ENCODE measurements at places on chromosomes 1 and 21.
A peak's percentile ranks its signal among the peaks of the same experiment; 100 is the strongest.

DNA sequence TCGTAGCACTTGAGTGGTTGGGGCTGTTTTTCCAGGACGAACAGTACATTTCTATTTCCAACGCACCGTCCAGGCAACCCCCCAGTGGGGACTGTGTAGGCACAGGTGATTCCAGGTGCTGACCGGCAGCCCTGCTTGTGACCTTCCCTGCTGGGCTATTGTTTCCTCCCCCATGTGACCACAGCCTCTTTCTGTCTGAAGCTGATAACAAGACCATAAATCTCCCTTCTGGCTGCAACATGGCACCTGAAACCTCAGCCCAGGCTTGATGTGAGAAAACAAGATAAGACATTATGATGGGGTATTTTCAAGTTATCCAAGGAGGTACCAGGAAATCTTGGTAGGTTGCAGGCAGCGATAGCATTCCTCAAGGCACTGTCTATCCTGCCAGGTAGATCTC, 48.2 kb downstream of the HLX start:
- DNase-seq: no peak

- no peak for DNase-seq
Observed at GRCh38 chr1:37493336-37494098, 19.1 kb downstream of the ZC3H12A start.

DNA sequence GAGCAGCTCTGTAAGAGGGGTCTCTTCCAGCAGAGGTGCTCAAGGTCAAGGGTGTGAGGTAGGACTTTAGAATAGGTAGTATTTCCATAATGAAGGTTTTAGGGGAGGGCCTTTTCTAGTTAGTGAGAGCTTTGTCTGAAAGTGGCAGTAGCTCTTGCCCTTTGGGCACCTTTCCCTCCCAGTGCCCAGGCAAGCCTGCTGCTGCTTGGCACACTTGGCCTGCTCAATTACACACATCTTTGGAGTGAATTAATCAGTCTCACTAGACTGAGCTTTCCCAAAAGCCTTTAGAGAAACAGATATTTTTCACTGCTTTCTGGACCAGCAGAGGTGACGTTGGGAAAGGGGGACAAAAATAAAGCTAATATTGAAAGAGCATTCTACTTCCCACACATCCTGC, 48.0 kb downstream of the MAB21L3 start:
- DNase-seq: no peak

DNA sequence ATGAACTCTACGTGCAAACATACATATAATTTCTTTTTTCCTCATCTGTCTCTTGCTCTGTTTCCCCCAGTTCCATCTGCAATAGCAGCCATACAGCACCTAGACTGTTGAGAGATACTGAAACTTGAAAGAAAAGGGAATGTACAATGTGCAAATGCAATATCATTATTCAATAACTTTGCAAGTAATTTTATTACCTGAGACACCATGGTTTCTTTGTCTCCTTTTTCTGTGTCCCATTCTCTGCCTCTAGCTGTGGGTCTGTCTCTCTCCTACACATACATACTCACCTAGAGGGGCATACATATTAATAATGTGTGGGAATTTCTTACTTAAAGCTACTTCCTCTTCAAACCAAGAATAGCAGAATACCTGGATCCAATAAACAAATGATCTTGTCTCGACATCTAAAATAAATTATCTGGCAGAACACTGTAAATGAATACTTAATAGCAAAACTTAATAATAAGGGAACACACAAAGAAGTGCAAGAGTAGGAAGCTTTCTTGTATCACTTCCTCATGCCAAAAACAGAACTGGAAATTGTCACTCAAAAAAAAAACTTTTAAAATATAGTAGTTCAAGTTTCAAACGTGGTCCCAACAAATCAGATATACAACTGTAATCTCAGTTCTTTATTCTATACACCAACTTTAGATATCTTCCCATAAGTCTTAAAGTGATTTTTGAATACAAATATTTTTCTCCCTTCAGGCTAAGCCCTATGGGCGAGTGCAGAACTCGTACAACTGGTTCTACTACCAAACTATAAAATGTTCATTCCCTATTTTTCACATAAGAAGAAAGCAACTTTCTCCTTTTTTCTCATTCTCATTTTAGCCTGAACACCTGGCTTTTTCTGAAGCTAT, 194.6 kb downstream of the NRIP1 start:
- no peak for DNase-seq

GRCh38 chr1:11441211-11441952, 37.6 kb upstream of the DISP3 start:
- no peak for DNase-seq

DNA sequence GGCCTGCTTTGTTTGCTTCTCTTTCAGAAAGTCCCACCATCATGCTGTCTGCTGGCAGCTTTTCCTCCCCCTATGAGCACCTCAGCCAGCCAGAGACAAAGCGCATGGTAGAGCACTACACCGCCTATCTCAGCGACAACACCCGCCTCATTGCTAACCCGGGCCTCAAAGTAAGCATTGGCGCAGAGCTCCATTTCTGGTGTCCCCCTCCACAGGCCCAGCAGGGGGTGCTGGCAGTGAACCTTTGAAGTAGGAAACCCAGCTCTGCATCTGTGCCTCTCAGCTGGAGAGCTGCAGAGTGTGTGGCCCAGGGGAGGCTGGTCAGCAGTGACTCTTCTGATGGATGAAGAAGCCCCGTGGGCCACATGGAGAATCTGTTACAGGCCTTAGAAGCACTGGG, 81.2 kb upstream of the RAVER2 start:
- no peak for DNase-seq

- peak; percentile 88 for DNase-seq
Observed at GRCh38 chr1:205658943-205659581, 21.2 kb downstream of the SLC45A3 start.

DNA sequence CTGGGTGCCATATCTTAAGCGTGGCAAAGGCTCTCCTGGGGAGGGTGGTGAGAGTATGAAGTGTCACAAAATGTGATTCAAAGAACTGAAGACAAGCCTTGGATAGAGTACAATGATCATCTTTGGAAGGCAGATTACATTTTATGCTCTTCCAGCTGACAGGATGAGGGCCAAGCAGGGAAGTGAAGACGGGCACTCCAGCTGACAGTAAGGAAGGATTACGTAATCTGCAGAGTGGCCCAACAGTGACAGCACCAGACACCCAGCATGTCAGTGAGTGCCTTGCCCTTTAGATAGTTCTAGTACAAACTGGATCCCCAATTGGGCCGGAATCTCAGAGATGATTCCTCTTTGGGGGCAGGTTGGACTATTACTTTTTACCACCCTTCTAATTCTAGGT, 52.7 kb downstream of the UBE2T start:
- no peak for DNase-seq

DNA sequence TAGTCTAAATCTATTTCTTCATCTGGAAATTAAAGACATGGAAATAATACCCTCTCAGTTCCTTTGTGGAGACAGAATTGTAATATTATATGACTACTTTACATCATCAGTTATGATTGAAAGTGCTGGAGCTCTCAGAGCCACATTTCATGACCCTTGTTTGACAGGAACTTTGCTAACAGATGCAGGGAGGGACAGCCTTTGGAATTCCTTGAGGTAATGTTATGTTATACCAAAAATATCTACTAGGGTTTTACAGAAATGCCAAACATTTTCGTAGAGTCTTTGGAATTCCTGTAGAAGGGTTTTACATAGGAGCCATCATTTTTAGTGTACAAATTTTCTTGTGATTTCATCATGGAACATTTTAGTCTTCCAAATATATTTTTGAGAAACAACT, 57.4 kb upstream of the ADAMTS5 start:
- DNase-seq: peak; percentile 32

DNA sequence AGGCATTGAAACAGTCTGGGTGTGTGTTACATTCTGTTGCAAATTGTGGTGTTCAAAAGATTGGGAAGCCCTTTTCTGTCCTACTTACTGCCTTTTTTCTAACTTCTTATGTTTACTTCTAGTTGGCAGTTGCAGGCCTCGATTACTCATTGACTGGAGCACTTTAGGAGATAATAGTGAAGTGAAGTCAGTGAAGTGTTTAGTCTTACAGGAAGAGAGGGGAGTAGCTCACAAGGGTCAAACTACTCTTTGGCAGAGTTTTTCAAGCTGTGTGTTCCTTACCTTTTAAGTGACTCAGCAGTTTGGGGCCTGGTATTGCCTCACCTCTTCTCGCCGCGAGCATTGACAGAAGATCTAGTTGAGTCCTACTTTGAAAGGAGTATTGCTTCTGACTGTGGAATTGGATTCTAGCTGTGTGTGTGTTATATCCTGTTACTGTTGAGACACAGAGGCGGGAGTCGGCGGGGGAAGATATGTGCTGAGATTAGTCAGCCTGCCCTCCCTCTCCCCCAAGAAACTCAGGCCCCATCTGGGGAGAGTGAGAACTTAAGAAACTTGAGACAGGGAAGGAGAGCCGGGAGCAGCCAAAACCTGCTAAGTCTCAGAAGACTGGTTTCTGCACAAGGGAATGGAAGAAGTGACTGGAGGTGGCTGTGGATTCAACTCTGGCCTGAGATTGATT, 19.3 kb downstream of the AHCYL1 start:
- peak; percentile 73 for DNase-seq

DNA sequence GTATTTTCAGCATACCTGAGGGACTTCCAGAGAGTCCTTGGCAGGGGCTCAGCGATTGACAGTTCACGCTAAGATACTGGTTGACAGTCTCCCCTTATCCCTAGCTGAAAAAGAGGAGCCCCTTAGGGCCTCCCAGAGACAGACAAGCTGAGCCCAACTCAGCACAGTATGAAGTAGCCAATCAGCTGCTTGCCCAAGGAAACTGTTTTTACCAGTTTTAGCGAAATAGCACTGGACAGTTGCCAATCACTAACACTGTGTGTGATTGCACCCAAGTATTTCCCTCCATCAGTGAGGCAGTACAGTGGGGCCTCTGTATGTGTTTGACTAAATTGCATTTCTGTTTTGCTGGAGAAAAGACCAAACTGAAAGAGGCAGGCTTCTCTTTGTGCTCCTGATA, 27.0 kb downstream of the KHDRBS1 start:
- DNase-seq: peak; percentile 39

GRCh38 chr1:155174324-155175280, 953 bp downstream of the TRIM46 start:
- DNase-seq: peak; percentile 48

DNA sequence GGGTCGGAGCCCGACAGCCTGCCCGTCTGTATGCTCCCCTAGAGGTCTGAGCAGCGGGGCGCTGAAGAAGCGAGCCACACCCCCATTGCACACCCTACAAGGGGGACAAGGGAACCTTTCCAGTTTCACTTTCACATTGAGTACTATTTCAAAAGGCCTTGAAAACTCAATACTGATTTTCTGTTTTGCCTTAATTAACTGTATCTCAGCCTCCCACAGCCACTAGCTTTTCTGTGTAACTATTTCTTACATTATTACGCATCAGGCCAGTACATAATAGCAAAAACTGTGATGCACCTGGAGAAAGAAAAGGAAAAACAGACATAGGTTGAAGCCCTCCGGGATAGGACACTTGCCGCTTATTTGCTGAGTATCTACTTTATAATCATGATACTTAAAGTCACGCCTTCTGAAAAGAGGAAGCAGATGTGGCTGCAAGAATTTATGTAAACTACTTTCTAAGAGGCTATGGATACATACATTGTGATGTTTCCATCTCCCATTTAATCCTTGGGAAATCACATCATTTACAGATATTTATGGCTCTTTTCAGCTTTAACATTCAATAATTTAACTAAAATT, 1719.5 kb downstream of the MRPL39 start:
- DNase-seq: no peak

- DNase-seq: no peak
Observed at GRCh38 chr1:71473331-71473730, 392.5 kb upstream of the ZRANB2 start.

DNA sequence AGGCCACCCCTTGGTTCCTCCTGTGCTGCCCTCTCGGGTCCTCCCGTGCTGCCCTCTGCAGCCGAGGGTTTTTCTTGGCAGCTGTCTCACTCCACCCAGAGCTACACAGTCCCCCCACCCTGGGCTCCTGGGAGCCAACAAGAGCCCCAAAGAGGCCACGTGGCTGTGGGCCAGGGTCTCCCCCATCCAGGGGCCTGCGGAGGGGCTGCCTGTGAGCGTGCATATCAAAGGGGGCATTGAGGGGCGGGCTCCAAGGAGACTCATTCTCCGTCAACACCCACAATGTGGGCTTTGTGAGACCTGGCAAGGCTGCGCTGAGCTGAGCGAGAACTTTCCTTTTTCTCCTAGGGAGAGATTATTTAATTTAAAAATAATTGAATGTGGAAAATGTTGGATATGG, 108.7 kb upstream of the ARHGEF16 start:
- DNase-seq: no peak

- no peak for DNase-seq
Observed at GRCh38 chr1:65362545-65362944, 53.2 kb downstream of the DNAJC6 start.

DNA sequence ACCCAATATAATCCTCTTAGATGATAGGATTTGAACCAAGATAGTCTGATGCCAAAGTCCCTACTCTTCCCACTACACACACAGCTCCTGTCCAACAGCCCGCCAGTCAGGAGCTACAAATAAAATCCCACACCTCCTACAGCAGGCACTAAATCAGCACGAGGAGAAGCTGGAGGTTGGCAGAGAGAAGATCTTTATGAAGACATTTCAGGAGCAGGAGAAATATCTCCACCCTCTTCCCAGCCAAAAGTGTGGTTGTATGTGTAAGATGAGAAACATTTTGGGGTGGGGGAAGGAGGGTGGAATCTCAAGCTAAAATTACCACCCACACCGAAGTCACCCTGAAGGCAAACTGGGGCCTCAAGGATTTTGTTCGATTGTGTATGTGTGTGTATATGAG, 54.5 kb downstream of the PLXNA2 start:
- DNase-seq: no peak

DNA sequence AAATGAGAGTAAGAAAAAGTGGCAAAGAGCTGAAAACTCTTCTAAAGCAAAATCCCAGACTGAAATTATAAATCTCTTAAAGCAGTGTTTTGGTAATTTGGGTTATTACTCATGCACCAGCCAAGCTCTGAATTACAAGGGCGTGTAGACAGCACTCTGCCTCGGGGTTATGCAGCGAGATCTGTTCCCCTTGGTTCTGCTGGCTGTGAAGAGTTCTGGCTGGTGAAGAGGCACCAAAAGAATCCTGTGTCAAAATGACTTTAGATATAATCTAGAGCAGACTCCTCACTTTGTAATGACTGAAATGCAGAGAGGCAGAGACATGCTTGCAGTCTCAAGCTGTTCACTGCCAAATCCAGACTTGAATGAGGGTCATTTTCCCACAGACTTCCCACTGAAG, 461.8 kb upstream of the CXADR start:
- no peak for DNase-seq

GRCh38 chr1:20068722-20069121, 1.3 kb upstream of the PLA2G5 start:
- no peak for DNase-seq

GRCh38 chr1:162172311-162173102, 103.0 kb downstream of the NOS1AP start:
- DNase-seq: no peak

- DNase-seq: no peak
Observed at GRCh38 chr21:9838738-9839642, 682.4 kb upstream of the TPTE start.

- DNase-seq: peak; percentile 3
Observed at GRCh38 chr1:157734321-157734720, 33.8 kb upstream of the FCRL3 start.

- no peak for DNase-seq
Observed at GRCh38 chr1:183295521-183295920, 109.5 kb downstream of the LAMC2 start.

Data from tongue (tissue), 3 donors.